Melanocyte of skin (primary cell): ENCODE measurements at places on chromosomes 6 and 20. TPM values are rescaled to one million over a fixed set of nuclear protein-coding genes. Genes with fewer than 3 reads are reported as not detected.

COL21A1 gene
- total RNA-seq, result under 0.01 TPM in 1 of 2 replicates, not detected in the other

TINAG gene
- not detected in 2 replicates for total RNA-seq

NSFL1C gene
- total RNA-seq, result 23.3 and 26.5 TPM in 2 replicates

LRP11 gene
- 32.0 and 48.3 TPM in 2 replicates for total RNA-seq

TFAP2A gene
- total RNA-seq, result 53.2 and 53.3 TPM in 2 replicates

ADTRP gene
- total RNA-seq, result 0.67 TPM in 1 of 2 replicates, not detected in the other

DDX43 gene
- 0.36 and 1.0 TPM in 2 replicates for total RNA-seq

BPIFB4 gene
- not detected in 2 replicates for total RNA-seq

HLA-DQA2 gene
- 1.5 TPM in 1 of 2 replicates, not detected in the other for total RNA-seq

SOX18 gene
- total RNA-seq, result 0.33 TPM in 1 of 2 replicates, not detected in the other

FOXF2 gene
- total RNA-seq, result 3.4 and 4.7 TPM in 2 replicates

SLC17A2 gene
- not detected in 2 replicates for total RNA-seq

IP6K3 gene
- total RNA-seq, result 2.6 and 2.7 TPM in 2 replicates

CRISP2 gene
- not detected in 2 replicates for total RNA-seq

SEMG1 gene
- not detected in 2 replicates for total RNA-seq

PSMB9 gene
- total RNA-seq, result 34.2 and 151 TPM in 2 replicates

BPIFA1 gene
- total RNA-seq, result not detected in 2 replicates

MOCS3 gene
- total RNA-seq, result 13.0 and 13.1 TPM in 2 replicates

MATN4 gene
- not detected in 2 replicates for total RNA-seq

RUNX2 gene
- 0.93 and 1.00 TPM in 2 replicates for total RNA-seq

LRRN4 gene
- not detected in 2 replicates for total RNA-seq

VSTM2L gene
- 4.5 and 5.1 TPM in 2 replicates for total RNA-seq

ADAM33 gene
- under 0.01 and 1.5 TPM in 2 replicates for total RNA-seq

CLIC5 gene
- total RNA-seq, result not detected in 2 replicates

RAB44 gene
- not detected in 2 replicates for total RNA-seq

PSORS1C1 gene
- total RNA-seq, result under 0.01 and 0.67 TPM in 2 replicates

ZNF184 gene
- 7.0 and 9.6 TPM in 2 replicates for total RNA-seq

COL11A2 gene
- 0.34 and 0.36 TPM in 2 replicates for total RNA-seq

CSNK2B gene
- 168 and 170 TPM in 2 replicates for total RNA-seq

LHFPL5 gene
- not detected in 2 replicates for total RNA-seq

VSX1 gene
- not detected in 2 replicates for total RNA-seq

BCAS1 gene
- total RNA-seq, result under 0.01 TPM in 1 of 2 replicates, not detected in the other

SERAC1 gene
- 9.0 and 10.5 TPM in 2 replicates for total RNA-seq

GATA5 gene
- not detected in 2 replicates for total RNA-seq

ENPP3 gene
- total RNA-seq, result 1.1 and 1.4 TPM in 2 replicates

KHDC1L gene
- total RNA-seq, result not detected in 2 replicates

NQO2 gene
- total RNA-seq, result 38.0 and 55.7 TPM in 2 replicates

NTSR1 gene
- total RNA-seq, result under 0.01 TPM in 1 of 2 replicates, not detected in the other

RNF217 gene
- total RNA-seq, result 8.6 and 17.4 TPM in 2 replicates

ZNF165 gene
- total RNA-seq, result 0.31 and 0.67 TPM in 2 replicates

SLA2 gene
- under 0.01 TPM in 1 of 2 replicates, not detected in the other for total RNA-seq

ADGRB3 gene
- total RNA-seq, result 0.34 and 1.5 TPM in 2 replicates

PTGIS gene
- 0.33 and 0.62 TPM in 2 replicates for total RNA-seq

RNF144B gene
- total RNA-seq, result 20.6 and 36.3 TPM in 2 replicates

HLA-DQB1 gene
- total RNA-seq, result 3.3 TPM in 1 of 2 replicates, not detected in the other

NCR2 gene
- total RNA-seq, result not detected in 2 replicates

ROS1 gene
- not detected in 2 replicates for total RNA-seq

ULBP1 gene
- under 0.01 TPM in 1 of 2 replicates, not detected in the other for total RNA-seq

BPI gene
- total RNA-seq, result not detected in 2 replicates
